SW480 (cell line): ENCODE measurements at places on chromosomes 16 and 17.
A peak's percentile ranks its signal among the peaks of the same experiment; 100 is the strongest.

DNA sequence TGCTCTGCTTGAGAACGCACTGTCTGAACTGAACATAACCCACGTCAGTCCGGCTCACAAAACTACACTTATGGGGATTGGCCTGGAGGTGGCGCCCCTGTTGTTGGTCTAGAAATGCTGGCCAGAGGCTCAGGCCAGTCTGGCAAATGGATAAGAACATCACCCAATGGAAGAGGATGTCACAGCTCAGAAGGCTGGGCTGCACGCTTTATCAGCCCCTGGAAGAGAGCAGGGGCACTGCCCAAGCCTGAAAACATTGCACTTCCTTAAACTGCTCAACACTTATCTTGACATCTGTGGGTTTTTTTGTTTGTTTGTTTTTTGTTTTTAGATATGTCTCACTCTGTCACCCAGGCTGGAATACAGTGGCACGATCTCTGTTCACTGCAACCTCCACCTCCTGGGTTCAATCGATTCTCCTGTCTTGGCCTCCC is 24.8 kb upstream of the BPTF start:
- peak; percentile 74 for DNase-seq

DNA sequence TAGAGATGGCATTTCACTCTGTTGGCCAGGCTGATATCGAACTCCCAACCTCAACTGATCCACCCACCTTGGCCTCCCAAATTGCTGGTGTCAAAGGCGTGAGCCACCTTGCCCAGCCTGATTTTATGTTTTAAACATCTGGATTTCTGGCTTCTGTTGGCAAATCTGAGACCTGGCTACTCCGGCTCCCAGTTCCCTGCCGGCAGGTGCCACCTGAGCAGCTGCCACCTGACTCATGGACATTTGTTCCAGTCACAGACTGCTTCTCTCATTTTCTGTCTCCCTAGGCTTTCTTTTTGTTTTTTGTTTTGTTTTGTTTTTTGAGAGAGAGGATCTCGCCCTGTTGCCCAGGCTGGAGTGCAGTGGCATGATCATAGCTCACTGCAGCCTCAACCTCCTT is 9.6 kb downstream of the PMM2 start:
- no peak for DNase-seq

DNA sequence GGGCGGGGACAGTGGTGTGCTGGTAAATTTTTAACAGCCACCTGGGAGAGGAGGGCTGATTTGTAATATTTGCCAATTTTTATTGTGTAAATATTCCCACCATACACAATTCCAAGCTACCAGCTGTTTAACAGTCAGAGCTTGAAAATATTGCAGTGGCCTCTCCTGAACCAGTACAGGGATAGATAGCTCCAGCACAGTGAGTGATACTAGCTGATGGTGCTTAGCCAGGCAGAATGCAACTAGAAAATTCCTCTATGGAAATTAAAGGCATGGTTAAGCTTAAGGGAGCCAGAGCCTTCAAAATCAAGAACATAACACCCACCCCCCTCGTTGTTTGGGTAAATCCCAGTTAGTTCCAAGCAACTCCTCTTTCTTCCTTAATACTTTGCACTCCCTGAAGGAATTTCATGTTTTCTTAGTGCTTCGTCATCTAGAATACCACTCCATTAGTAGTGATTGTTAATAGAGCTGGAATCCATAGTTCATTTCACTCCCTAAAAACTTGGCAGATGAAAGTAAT is 96.6 kb downstream of the CYB561 start:
- no peak for DNase-seq

DNA sequence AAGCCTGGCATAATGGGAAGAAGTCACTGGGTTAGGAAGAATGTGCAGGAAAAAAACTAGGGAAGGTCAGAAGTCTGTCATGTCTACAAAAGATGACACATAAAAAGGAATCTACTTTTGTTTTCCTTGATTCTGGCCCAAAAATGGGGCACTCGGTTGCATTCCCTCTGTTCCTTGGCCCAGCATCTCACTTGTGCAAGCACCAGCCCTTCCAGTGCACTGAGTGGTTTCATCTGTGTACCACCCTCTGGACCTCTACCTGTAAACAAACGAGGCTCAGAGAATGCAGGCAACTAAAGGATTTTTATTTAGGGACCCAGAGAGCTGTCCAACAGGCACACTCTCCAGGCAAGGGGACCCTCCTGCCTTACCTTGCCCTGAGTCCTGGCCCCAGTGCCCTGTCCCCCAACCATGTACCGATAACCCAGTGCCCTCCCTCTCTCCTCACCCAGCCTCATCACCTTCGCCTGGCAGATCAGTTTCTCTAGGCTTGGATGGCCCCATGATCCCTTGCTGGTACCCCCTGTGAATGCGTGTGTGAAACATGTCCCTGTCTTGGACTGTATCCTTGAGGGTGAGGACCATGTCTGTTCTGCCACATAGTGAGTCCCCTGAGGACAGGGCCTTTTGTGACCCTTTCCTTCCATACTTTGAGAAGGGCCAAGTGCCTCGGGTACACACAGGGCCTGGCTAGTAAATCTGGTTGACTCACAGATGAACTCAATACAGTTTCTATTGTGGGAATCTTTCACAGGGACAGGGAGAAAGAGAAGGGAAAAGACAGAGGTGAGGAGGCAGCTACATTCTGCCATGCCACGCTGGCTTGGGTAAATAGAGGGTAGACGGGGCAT is 13.3 kb downstream of the NXPH3 start:
- DNase-seq = no peak

DNA sequence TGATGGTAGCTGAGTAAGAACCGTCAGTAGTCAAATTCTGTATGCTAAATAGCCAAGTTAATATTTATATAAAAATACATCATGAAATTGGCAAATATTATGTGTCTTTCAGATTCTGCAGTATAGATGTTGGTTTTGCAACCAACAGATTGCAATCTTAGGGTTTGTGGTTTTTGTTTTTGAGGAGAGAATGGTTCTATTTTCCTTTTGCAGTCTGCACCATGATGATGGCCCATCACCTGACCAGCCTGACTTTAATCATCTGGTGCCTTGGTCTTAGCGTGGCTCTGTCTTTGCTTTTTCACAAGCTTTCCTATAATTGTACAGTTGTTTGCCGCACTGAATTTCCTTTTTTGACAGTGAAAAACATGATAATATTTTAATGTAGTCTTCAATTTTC is 50.7 kb downstream of the NUP93 start:
- DNase-seq = no peak

DNA sequence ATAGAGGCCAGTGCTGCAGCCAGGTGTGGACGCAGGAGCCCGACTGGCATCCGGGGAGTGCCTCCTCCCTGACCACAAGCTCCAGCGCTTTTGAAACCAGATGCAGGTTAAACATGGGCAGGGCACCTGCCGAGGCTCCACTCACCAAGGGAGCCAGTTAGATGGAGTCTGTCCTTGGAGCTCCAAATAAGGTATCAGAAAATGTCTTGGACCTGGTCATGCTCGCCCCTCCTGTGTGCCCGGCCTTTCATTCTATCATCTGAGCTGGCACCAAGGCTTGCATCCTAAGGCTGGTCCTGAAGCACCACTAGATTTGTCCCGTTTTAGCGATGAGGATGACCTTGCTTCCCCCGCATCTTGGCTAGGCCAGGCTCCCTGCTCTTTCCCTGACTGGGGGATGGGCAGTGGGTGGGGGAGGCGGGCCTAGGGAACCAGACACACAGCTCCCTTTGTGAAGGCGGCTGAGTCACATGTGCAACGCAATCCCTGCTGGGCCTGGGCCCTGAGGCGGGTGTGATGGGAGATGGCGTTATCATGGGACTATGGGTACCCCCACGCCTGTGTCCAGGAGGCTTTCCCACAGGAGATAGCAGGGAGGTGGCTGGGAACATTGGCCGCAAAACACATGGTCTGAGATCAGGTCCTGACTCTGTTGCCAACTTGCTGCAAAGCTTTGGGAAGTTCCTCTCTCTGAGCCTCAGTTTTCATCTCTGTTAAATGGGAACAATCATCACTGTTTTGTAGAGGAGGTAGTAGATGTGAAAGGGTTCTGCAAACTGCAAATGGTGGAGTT is 5.0 kb upstream of the ADGRG1 start:
- peak; percentile 97 for DNase-seq

- DNase-seq = no peak
These were observed 2.1 kb downstream of the SYT17 start for GRCh38 chr16:19170043-19170655.

DNA sequence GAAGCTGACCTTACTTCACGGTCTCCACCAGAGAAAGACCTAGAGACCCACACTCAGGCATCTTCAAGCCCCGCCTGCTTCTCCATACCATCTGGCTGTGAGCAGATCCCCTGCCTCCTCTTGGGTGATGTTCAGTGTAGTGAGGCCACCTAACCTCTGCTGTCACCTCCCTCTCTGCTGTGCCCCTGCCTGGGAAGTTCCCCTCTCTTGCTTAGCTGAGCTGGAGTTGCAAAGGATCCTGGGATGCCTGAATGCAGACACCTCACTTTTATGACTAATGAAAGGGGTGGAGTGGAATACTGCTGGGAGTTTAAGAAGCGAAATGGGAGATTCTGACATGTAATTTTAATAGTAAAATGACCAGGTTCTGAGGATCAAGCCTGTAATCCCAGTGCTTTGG is 5.8 kb downstream of the IRX3 start:
- peak; percentile 22 for DNase-seq

- no peak for DNase-seq
These were observed 35.2 kb upstream of the KIFC3 start for GRCh38 chr16:57837305-57838125.

DNA sequence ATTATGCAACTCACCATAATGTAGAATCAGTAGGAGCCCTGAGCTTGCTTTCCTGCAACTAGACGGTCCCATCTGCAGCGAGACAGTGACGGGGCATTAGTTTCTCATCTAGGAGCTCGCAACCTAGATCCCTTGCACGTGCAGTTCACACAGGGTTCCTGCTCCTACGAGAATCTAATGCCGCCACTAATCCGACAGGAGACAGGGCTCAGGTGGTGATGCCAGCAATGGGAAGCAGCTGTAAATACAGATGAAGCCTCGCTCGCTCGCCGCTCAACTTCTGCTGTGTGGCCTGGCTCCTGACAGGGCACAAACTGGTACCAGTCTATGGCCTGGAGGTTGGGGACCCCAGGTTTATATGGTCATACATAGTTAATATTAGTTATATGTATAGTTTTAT is 394.5 kb downstream of the NPIPA8 start:
- DNase-seq = no peak

- peak; percentile 5 for DNase-seq
These were observed 32.8 kb downstream of the NETO2 start for GRCh38 chr16:47110939-47111338.

DNA sequence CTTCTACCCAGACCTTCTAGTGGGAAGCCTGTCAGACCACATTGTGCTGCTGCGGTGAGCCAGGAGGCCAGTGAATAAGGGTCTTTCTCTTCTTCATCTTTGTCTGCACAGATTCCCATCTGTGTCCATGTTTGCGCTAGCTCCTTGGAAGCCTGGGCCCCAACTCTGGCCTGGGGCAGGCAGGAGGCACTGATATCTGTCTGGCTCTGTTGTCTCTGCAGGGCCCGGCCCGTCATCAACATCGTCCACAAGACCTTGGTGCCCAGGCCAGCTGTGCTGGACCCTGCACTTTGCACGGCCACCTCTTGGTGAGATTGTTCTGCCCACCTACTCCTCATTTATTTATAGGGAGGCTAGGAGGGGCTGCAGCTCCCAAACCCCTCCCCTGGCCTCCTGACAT is 18.3 kb downstream of the ITGA3 start:
- no peak for DNase-seq

- DNase-seq = peak; percentile 99
These were observed 14.0 kb upstream of the MPRIP start for GRCh38 chr17:17028059-17028877.

GRCh38 chr17:53058031-53058430 is 764.7 kb upstream of the KIF2B start:
- no peak for DNase-seq

GRCh38 chr17:47279062-47279801 is 25.6 kb downstream of the ITGB3 start:
- no peak for DNase-seq

- no peak for DNase-seq
These were observed 11.7 kb upstream of the FAM83G start for GRCh38 chr17:19016297-19016696.

DNA sequence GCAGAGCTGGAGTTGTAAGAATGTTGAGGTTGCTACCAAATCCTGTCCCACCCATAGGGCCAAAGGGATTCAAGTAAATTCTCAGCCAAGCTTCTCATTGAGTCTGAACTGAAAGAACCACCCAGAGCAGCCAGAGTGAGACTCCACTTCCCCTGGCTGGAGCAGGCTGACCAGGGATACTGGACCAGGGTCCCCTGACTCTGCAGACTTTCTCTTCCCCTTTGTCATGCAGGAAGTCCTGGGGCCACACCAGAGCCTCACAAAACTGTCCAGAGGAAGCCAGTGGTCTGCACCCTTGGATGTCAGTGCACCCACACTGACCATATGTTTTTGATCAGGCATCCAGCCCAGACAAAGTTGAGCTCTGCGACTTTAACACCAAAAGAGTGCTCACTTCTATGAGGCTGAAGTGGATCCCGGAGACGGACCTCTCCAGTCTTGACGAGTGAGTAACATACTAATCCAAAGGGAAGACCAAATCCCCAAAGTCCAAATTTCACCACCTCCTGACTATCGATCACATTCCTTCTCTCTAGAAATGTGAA is 4.1 kb downstream of the NXN start:
- no peak for DNase-seq

DNA sequence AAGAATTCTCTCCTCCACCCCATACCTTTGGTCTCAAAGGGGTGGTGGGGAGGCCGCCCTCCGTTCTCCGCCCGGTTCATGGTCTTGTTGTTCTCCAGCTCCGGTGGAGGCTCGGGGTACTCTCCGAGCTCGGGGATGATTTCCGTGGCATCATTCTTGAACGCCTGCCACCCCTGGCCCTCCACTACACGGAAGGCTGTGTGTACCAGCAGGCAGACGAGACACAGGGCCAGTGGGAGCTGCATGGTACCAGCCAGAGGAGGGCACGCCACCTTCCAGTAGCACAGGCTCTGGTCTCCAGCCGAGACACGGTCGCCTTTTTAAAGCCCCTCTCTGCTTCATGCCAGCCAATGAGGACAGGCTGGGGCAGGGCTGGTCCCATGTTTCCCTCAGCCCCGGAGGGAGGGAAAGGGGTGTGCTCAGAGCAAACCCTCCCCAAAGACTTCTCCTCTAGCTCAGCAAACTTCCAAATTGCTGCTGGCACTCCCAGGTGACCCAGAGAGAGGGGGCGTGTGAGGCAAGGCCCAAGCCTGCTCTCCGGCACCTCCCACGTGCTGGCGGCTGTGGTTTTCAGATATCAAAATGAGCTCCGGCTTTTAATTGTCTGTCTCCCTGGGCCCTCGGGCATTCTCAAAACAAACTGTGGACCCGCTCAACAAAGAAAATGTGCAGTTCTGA is at the start of gene SOST:
TSS of gene SOST (minus strand) at position 295 of the 678 bp plus-strand sequence. CDS start at position 245, 50 bp downstream.
- DNase-seq = no peak

DNA sequence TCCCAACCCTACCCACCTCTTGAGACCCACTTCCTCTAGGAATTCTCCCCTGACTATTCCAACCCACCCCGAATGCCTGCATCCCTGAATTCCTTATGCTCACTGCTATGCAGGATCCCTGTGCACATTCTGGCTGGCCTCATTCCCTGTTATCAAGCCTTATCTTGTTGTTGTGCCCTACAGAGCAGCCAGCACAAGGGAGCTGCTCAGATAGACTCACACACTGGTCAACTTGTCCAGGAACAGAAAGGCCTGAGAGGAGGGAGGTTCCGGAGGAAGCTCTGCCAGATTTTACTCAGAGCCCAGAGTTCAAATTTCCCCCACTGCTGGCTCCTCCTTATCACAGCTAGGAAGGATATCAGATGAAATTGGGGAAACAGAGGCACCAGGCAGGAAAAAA is 24.8 kb upstream of the MYO18A start:
- no peak for DNase-seq

GRCh38 chr17:9987779-9988585 is 82.9 kb upstream of the RCVRN start:
- peak; percentile 36 for DNase-seq

- no peak for DNase-seq
These were observed 748 bp upstream of the CMTM3 start for GRCh38 chr16:66603537-66604375.
